ENCODE measurements at places on chromosomes 13 and 19.

- DNase-seq: no peak
These were observed 213.7 kb downstream of the SLITRK5 start for GRCh38 chr13:87884884-87885283.

- no peak for DNase-seq
These were observed 345.6 kb downstream of the SPRY2 start for GRCh38 chr13:79995334-79995733.

GRCh38 chr13:36133950-36134626, 2.9 kb upstream of the DCLK1 start:
- DNase-seq: no peak

DNA sequence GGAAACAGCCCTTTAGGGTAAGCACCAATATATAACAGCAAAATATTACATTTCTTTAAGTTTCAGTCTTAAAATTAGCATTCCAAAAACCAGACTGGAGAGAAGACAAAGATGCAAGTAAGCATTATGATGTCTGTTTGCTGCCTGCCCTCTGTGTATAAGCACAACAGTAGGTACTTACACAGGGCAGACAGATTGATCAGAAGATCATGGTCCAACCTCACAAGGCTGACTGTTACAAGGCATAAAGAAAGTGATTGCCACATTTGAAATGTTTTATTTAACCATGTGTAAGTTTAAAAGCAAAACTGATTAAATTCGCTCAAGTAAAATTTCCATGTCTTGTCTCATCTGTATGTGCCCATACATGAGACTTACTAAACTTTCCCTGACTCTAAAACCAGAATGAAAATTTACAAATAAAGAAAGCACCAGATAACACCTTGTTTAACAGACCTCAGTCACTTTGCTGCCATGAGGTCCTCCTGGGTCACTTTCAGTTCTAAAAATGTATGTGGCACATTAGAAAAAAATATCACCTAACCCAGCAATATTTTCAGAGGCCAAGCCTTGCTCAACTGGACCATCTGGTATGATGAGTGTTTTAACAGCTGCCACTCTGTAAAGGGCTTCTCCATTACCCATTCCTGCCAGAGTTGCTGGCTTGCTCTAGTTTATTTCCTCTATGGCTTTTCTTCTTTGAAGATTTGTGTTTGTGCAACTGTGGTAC, 297.0 kb downstream of the RBM26 start:
- DNase-seq: no peak

DNA sequence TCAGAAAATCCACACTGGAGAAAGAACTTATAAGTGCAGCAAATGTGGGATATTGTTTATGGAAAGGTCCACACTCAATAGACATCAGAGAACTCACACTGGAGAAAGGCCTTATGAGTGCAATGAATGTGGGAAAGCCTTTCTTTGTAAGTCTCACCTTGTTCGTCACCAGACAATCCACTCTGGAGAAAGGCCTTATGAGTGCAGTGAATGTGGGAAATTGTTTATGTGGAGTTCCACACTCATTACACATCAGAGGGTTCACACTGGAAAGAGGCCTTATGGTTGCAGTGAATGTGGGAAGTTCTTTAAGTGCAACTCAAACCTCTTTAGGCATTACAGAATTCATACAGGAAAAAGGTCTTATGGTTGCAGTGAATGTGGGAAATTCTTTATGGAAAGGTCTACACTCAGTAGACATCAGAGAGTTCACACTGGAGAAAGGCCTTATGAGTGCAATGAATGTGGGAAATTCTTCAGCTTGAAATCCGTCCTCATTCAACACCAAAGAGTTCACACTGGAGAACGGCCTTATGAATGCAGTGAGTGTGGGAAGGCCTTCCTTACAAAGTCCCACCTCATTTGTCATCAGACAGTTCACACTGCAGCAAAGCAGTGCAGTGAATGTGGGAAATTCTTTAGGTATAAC, 12.0 kb upstream of the ZNF548 start:
- DNase-seq: no peak

DNA sequence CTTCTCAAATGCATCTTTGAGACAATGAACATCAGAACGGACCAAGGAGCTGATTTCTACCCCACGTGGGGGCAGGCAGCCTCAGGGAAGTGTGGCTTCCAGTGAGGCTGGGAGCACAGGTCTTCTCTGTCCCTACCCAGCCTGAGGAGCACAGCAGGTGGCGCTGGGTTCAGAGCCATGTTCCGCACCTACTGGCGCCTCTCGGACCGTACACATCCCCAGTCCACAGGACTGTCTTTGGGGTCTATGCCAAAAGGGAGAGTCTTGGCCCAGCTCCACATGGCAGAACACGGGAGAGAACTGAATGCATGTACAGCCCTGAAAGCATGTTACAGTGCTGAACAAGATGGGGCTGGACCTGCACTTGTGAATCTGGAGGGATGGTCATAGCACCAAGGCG, 22.6 kb downstream of the SUGP1 start:
- no peak for DNase-seq

- no peak for DNase-seq
These were observed 1.9 kb upstream of the RABAC1 start for GRCh38 chr19:41960973-41961372.

DNA sequence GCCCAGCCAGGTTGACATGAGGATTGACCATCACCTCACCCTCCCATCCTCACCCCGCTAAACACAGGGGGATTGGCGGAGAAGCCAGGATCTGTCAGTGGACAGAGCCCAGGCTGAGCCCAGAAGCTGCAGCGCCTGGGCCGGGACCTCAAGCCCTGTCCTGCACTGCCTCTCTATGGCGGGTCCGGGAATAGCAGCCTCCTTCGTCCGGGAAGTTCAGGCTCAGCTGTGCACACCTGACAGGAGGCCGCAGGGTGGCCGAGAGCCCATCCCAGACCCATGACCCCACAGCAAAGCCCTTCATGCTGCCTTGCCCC, 67.8 kb downstream of the SPACA7 start:
- DNase-seq: peak; percentile 27

DNA sequence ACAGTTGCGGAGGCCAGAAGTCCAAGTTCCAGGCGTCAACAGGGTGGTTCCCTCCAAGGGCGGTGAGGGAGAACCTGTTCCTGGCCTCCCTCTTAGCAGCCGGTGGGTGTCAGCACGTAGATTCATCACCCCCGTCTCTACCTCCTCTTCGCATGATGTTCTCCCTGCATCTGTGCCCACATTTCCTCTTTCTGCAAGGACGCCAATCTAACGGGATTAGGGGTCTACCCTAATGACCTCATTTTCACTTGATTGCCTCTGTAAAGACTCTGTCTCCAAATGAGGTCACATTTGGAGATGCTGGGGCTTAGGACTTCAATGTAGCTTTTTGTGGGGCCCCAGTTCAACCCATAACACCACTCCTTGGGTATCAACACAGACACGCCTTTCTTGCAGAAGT, 38.5 kb downstream of the DPF1 start:
- no peak for DNase-seq

GRCh38 chr13:52738719-52739467, 727 bp downstream of the CNMD start:
- DNase-seq: no peak

GRCh38 chr19:30522341-30522740, 150.2 kb downstream of the ZNF536 start:
- DNase-seq: no peak

GRCh38 chr19:2488942-2489731, 13.2 kb downstream of the GADD45B start:
- no peak for DNase-seq

GRCh38 chr19:7393459-7393858, 44.7 kb downstream of the ARHGEF18 start:
- no peak for DNase-seq

DNA sequence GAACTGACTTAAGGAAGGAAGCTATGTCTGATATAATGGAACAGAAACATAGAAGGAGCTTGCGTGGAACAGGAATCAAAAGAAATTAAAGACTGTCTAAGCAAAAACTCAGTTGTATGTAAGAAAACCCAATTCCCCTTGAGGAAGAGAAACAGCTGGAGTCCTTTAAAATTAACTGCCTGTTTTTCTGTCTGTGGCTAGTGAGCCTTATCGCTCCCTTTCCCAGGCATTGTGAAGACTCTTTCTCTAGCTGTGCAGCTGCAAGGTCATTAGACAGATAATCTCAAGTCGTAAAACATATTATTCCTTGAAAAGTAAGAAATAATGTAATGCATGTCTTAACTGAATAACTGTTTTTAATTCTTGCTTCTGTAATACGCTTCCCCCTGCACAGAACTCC, 39.7 kb upstream of the IGSF23 start:
- no peak for DNase-seq

DNA sequence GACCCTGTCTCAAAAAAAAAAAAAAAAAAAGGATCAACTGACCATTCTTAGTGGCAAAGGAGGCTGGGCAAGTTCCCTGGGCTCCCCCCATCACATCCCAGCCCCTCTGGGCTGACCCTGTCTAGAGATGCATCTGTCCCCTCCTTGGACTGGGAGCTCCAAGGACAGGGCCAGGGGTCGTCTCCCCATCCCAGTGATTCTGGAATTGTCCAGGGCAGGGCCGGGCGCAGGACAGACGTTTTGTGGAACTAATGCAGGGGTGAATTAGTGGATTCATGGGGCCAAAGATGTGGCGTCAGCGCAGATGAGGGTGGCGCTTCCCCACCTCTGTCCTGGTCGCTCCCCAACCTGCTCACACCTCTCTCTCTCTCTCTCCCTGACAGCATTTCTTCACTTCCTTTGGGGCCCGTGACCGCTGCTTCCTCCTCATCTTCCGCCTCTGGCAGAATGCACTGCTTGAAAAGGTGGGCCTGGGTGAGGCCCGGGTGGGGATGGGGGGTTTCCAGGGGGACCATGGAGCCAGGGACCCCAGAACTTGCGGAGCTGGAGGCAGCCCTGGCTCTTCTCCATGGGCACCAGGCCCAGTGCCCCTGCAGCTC, 11.1 kb downstream of the GRAMD1A start:
- DNase-seq: no peak

- no peak for DNase-seq
These were observed 769.8 kb upstream of the MIR17HG start for GRCh38 chr13:90577726-90578125.

GRCh38 chr13:41282129-41282571, 18.8 kb upstream of the MTRF1 start:
- no peak for DNase-seq

DNA sequence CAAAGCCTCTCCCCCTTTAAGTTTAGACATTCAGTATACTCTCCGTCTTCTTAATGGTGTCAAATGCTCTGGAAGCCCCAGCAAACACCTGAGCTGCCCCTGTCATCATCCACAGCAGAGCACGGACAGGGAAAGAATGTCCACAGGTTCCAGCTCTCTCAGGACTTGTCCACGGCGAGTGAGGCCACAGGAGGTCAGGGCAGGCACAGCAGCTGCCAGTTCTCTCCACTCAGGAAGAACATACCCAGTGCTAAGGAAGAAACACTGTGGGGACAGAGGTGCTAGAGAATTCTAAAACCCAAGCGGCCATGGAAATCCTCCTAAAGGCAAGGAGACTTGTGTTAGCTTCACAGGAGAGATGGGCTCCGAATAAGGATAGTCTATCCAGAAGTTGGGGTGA, 132.0 kb upstream of the SERP2 start:
- DNase-seq: no peak

DNA sequence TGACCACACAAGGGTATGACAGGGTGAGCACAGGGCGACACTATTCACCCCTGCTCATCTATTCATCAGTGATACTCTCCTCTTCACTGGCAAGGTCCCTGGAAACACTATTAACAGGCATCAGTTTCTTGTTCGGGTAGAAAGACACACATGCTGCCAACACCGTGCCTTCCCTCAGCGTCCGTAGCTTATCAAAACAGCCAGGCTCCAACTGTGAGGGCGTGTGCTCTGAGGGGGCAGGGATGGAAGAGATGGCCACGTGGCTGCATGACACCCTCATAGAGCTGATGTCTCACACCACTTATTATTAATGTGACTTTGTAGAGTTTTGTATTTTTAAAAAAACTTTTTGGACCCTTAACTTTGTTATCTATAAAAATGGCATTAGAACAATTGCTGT, 160.3 kb downstream of the ITGBL1 start:
- DNase-seq: peak; percentile 92

DNA sequence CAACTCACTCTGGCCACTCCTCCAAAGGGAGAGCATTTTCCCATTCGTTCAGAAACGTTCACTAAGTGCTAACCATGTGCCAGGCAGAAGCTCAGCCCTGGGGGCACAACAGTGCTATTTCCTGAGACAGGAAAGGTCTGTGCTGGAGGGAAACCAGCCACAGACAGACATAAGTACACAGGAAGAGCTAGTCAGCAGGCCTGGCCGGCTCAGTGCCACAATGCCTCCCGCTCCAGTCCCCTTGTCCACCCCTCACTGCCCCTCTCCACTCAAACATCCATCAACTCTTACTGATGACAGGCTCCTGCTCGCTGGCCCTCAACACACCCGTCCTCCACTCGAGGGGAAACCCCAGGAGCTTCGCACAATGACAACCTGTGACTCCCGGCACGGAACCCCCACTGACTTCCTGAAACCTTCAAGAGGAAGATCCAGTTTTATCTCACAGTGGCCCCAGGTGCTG, 11.3 kb upstream of the PLA2G4C start:
- no peak for DNase-seq

- peak; percentile 37 for DNase-seq
These were observed 3.1 kb upstream of the CTXN1 start for GRCh38 chr19:7928741-7929701.

- no peak for DNase-seq
These were observed 269.1 kb downstream of the NDFIP2 start for GRCh38 chr13:79749984-79750551.

DNA sequence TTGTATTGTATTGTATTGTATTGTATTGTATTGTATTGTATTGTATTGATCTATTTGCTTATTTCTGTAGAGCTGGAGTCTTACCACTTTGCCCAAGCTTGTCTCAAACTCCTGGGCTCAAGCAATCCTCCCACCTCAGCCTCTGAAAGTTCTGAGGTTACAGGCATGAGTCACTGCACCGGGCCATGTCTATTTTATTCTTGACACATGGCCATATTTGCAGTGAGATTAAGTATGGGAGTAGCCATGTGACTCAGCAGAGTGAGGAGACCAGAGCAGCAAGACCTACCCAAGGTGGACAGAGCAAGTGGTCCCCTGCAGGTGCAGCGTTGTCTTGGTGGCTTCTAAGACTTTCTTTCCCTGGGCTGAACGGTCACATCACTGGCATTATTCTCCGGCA, 49.1 kb upstream of the UBAC2 start:
- DNase-seq: no peak

DNA sequence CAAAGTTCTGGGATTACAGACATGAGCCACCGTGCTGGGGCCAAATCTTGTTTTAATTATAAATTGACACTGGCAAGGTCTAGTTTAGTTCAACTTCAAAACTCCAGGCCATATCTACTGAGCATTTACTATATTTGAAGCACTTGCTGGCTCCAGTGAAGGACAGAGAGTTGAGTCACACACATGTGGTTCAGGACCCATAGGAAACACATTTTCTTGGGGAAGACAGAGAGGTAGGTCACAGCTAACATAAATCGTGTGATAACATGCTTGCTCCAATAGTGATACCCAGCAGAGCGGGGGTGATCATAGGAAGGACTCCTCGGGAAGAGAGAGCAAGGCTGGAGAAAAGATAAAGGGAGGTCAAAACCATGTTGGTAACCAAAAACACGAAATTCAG, 170.6 kb upstream of the TSC22D1 start:
- DNase-seq: no peak

- DNase-seq: no peak
These were observed 104.3 kb upstream of the PCDH17 start for GRCh38 chr13:57527114-57527735.

Data from hematopoietic multipotent progenitor cell treated with erythropoietin and hydrocortisone succinate and interleukin-3 and kit ligand, for 15 days (in vitro differentiated cells).